ENCODE measurements at places on chromosomes 2 and 18.

DNA sequence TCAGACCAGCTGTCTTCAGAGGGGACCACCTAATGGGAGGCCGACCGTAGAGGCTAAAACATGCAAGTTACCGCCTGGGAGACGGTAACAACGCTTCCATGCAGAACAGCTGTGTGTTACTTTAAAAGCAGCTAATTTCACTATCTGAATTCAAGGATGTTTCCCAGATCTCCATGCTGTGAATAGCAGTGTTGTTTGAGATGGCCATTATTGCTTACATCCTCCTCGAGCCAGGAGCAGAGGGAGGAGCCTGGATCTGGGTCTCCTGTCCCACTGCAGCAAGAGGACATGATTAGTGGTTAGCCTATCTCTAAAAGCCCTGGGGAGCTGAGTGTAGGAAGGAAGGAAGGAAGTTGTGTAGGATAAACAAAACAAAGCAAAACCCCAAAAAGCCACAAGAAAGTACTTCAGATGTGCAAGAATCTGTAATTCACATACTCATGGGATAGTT lies 50.9 kb downstream of the ACTR2 start:
- no peak for DNase-seq

DNA sequence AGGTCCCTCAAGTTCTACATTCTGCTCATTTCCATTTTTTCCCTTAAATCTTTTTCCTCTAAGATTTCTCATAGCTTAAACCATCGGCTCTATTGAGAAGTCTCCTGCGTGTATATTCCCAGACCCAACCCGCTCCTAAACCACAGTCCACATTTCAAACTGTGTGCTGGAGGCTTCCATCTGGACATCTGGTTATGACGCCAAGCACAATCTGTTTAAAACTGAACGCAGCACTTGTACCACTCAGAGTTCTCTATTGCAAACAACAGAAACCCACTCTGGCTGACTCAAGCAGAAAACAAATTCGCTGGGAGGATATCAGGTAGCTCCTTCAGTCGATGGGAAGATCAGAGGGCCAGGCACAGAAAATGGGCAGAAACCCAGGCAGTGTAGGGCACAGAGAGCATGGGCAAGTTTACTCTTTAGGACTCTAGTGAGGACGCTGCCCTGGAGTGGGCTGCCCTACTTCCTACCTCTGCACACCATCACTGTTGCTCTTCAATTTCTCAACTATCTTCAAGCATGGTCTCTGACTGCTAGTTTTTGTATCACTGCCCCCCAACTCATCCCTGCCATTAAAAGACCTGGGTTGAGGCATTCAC lies 5.6 kb upstream of the EML4 start:
- DNase-seq: no peak

- DNase-seq: no peak
These were observed 31.3 kb downstream of the LANCL1 start for GRCh38 chr2:210445116-210445707.

GRCh38 chr2:181943411-181944124 lies 42.1 kb upstream of the PPP1R1C start:
- no peak for DNase-seq

GRCh38 chr2:101501443-101501842 lies 26.5 kb upstream of the RFX8 start:
- no peak for DNase-seq

DNA sequence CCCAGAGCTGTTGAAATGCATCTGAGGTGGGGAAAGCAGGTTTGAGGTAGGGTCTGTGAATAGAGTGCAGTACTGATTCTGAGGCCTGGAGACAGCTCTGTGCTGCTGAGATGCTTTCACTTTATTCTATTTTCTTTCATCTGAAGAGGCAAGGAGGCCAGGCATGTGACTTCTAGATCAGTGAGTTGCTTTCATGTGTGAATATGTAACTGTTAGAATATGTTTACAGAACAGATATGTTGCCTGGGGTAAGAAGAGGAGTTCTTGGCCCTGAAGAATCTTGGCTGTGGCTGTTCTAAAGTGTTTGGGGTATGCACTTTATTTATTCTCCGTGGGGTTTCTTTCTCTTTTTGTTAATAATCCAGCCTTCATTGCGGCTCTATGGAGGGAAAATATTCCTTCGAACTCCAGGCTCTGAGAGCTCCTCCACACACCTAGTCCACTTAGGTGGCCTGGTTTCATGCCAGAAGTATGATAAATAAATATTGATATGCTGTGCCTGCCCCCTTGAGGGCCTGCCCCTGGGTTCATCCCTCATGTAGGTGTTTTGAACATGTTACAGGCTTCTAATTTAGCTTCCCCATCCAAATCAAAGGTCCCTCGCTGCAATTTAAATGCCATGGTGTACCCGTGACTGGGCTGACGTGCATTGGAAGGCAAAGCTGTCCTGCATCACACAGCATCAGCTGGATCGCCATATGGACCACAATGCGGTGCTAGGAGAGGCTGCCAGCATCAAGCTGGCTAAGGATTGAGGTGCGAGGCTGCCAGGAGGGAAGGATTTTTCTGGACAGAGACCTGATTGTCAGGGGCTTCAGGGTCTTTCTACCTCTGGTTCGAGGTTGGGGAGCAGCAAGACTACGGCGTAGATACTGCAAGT lies 102.9 kb downstream of the PRKCE start:
- no peak for DNase-seq

DNA sequence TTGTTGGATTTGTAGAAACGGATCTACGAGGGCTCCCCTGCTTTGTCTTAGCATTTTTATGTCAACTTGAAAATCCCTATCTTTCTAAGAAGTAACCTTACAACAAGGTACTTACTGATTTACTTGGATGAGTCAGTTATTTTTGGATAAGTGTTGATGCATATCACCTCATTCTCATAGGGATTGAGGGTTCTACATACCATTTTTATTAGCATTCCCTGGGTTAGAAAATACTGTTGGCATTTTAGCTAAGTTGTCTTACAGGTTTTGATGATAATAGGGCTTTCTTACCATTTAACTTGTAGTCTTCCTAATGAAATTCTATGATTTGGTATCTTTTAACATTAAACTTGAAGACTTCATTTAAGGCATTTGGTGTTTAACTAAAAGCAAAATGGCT lies 125.2 kb downstream of the UBE2E3 start:
- DNase-seq: no peak

GRCh38 chr18:71529703-71530303 lies 1014.3 kb downstream of the CBLN2 start:
- DNase-seq: no peak

- DNase-seq: no peak
These were observed 172.2 kb upstream of the SETBP1 start for GRCh38 chr18:44508474-44508873.

GRCh38 chr2:236861196-236861875 lies 224.4 kb upstream of the COPS8 start:
- no peak for DNase-seq

GRCh38 chr2:128435576-128436478 lies 117.2 kb upstream of the HS6ST1 start:
- DNase-seq: no peak

- DNase-seq: no peak
These were observed 91.0 kb upstream of the MCFD2 start for GRCh38 chr2:47006374-47007222.

DNA sequence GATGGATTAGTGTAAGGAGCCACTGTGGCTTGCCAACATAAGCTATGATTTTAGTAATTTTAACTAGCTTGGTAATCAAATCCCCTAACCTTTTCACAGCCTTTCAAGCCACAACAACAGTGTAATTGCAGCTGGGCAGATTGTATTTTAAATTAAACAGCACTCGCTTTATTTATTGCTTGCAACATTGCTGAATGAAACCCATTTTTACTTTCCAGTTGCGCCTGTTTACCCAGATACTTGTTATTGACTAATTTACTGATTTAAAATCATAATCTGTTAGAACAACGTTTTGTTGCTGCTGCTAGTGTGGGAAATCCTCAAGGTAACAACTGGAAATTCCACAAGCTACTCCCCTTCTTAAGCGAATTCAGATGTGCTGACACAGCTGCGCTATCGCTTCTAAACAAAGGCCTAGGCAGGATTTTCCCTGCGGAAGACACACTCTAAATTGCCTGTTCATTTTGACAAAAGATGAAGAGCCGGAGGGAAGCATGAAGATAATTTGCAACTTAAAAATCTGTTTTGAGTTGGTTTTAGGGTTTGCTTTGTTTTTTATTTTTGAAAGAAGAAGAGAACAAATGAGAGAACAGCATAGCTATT lies 283.9 kb downstream of the ALPK2 start:
- no peak for DNase-seq

DNA sequence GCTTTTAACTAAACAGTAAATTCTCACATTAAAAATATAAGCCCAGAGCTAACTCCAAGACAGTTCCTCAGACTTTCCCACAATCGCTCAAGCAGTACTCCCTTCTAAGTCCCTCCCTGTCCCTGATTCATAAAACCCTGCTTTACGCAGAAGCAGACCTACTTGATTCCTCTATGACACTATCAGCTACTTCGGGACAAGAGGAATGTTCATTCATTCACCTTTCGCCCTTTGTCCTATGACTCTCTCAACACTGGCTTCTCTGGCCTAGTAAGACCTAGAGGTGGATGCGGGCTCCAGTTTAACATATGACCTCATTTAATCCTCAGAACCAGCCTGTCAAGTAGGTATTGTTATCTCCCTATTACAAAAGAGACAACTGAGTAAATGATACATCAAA lies 10.2 kb downstream of the LPIN2 start:
- no peak for DNase-seq

- no peak for DNase-seq
These were observed 36.8 kb downstream of the MEX3C start for GRCh38 chr18:51160646-51161045.

DNA sequence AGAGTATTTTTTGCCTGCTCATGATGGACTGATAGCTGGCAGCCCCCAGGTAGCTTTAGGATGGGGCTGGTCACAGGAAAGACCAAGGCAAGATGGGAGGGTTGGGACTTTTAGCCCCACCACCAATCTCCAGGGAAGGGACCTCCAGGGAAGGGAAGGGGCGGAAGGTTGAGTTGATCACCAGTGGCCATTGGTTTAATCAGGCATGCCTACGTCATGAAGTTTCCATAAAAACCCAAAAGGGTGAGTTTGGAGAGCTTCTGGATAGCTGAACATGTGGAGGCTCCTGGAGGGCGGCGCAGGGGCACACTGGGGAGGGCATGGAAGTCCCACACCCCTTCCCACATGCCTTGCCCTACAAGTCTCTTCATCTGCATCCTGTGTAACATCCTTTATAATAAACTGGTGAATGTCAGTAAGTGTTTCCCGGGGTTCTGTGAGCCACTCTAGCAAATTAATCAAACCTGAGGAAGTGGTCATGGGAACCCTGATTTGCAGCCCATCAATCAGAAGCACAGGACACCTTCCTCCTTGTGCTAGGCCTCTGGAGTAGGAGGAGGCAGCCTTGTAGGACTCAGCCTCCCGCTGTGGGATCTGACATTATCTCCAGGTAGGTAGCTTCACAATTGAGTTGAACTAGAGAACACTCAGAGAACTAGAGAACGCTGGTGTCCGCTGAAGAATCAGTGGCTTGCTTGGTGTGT lies 30.3 kb downstream of the RAB31 start:
- no peak for DNase-seq

DNA sequence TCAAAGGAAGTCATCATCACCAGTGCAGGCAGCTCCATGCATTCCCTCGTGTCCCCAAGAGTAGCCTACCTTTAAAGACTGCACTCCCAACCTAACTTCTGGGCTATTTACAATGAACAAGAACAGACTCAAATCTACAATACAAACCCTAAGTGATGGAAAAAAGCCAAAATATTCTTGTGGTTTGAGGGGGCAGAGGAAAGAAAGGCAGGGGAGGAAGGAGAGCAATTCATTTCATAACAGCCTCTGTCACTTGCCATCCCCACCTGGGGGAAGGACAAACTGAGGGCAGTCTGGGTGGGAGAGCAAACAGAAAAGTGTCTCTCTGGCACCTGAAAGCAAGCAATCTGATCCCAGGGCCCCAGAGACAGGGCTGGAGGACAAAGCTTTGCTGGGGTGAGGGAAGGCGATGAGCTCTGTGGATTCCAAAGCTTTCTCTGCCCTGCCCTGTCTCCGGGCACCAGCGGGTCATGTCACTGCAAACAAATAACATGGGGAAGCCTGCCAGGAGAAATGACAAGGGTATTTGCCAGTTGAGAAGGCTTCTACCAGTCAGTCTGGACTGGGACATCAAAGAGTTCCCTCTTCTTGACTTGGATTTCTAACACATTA lies 528.0 kb upstream of the TNP1 start:
- no peak for DNase-seq

DNA sequence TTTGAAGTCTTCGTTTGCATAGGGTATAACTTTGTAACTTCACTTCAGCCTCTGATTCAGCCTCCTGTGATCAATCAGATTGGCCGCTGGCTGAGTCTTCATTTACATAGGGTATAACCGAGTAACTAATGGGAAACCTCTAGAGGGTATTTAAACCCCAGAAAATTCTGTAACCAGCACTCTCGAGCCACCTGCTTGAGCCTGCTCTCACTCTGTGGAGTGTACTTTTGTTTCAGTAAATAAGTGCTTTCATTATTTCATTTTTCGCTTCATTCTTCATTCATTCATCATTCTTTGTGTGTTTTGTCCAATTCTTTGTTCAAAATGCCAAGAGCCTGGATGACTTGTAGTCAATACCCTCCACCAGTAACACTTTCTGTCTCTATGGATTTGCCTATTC lies 56.4 kb downstream of the CCDC85A start:
- DNase-seq: no peak

GRCh38 chr2:70024284-70024683 lies 62.9 kb upstream of the ASPRV1 start:
- no peak for DNase-seq

- no peak for DNase-seq
These were observed 35.7 kb downstream of the RTTN start for GRCh38 chr18:70169747-70170146.

DNA sequence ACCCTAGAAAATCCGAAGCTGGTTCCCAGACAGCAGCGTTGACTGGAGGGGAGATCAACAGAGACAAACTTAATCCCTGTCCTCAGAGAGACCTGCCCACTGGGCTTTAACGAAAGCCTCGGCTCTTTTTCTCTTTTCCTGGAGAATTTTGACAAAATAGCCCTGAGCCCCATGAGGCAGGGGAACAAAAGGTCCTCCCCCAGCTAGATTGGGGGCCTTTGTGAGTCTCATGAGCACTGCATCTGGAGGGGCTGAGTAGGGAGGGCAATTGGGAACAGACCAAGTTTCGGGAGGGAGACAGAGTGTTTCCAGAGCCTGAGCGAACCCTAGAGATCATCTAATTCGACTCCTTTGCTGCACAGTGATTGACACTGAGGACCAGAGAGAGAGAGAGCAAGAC lies 123.9 kb upstream of the HAAO start:
- DNase-seq: no peak
